ENCODE measurements at places on chromosomes 5 and 9.

DNA sequence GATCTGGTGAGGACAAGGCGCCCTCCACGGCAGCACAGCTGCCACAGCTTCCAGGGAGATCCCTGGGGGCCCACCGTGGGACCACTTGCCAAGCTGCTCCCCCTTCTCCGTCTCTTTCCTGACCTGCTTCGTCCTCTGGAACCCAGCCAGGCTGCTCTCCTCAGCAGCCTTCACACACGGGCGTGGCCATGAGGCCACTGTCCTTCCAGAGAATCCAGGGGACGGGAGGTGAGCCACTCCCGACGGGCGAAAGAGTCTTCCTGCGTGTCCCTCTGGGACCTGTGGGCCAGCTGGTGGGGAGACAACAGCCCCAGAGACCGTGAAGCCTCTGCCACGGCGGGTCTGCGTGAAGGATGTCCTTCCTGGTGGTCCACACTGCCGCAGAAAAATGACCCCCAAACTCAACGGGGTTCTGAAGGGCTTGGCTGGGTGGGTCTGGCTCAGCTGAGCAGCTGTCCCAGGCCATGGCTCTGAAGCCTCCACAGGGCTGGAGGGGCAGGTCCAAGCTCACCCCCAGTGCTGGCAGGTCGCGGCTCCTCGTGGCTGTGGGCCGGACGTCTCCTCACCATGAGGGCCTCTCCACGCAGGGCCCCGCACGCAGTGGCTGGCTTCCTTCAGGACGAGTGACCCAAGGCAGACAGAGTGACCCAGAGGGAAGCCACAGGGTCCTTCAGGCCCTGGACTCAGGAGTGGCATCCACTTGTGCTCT, 47.4 kb upstream of the NKD2 start:
- DNase-seq = no peak

GRCh38 chr5:158320178-158320674, 461.3 kb upstream of the CLINT1 start:
- no peak for DNase-seq

DNA sequence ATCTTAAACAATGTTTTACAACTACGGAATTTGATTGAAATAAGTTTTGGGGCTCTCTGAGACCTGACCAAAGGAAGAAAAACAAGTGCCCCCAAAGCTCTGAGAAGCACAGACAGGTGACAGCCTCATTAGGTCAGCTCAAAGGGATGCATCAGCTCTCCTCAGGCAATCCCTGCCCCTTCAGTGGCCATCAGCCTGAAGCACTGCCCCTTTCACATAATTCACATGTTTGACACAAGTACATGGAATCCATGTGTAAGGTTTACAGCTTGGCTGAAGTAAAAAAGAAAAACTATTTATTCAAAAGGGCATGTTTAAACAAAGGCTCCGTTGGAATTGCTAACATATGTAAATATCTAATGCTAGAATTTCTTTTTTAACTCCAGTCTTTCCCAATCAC, 56.3 kb downstream of the TSSK1B start:
- DNase-seq = no peak

DNA sequence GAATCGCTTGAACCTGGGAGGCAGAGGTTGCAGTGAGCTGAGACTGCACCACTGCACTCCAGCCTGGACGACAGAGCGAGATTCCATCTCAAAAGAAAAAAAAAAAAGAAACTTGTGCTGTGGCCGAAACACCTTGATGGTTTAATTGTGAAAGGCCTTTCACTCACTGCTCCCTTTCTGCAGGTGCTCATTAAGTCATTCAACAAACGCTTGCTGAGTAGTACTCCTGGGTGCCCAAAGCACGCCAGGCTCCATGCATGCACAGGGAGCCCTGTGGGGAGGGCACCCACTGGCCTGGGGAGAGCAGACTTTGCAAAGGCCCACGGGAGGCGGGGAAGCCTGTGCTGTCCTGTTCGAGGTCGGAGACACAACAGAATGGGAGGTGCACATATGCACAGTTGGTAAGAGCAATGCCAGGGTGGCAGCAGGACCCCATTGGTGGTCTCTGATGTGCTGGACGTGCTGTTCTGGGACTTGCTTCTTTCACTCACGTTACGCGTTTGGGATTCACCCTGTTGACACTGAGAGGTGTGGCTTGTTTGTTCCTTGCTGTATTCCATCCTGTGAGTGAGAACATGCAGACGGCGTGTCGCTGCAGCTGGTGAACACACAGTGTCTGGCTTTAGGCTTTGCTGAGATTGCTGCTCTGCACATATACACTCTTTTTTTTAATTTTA, 3.0 kb upstream of the ENTPD2 start:
- no peak for DNase-seq

DNA sequence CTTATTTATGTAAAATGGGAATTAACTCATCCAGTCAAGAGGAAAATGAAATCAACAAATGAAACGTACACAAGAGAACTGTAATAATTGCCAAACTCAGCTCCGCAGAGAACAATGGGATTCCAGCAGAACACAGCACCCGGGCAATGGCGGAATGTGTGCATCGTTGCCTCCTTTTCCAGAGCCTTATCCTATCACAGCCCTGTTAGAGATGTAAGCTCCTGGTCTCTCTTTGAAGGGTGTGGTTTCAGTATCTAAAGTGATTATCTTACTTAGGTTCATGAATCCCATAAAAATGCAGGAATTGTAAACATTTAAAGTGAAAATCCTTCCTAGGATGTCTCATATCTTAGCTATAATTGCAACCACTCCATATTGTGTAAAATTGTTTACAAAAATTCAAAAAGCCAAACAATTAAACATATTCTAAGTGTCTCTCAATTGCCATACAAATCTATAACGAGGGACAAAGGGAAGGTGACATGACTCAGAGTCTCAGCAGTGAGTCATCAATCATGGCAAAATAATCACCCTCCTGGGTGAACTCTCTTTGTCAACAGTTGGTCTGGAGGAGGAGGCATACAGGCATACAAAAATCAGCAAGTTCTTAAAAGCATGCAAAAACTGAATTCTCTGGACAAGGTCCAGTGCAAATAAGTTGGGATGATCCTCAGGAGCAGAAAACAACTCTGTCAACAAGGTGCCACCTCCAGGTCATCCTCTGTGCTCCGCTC, 22.6 kb downstream of the SEMA5A start:
- DNase-seq = peak; percentile 76

GRCh38 chr5:176899946-176900779, 1.0 kb upstream of the HK3 start:
- DNase-seq = no peak

GRCh38 chr9:36092509-36093215, 43.9 kb upstream of the GLIPR2 start:
- no peak for DNase-seq

DNA sequence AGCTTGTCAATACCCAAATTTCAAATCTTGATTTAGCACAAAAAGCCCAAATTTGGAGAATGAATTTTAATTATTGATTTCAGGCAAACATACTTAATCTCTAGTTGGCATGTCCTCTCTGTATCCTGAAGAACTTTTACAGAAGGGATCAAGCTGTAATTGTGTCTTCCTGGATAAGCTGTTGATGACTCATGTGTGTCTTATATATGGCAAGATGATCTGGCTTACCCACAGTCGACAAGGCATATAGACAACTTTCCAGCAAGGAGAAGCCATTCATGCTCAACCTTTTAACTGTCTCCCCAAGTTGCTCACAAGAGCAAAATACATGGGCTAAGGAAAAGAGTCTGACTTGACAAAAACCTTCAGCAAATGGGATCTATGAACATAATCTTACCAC, 112.5 kb upstream of the SLCO6A1 start:
- DNase-seq = no peak

GRCh38 chr5:179271428-179271734, 73.9 kb downstream of the ADAMTS2 start:
- no peak for DNase-seq

- DNase-seq = no peak
These were observed 405.3 kb upstream of the RGMB start for GRCh38 chr5:98368141-98368540.

DNA sequence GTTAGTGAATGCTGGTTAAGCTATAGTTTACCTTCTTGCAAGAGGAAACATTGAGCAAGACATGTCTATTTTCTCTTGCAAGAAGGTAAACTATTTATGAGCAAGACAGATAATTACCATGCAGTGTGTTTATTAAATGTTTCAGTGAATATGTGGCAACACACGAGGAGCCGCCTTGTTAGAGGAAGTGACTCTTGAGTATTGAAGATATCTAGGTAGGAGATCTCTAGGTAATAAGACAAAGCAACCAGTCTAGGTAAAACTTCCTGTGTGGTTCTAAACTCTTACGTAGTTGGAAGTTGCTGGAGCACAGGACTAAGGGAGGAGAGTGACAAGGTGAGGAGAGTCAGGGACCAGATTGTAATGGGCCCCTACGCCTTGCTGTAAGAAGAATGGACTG, 16.8 kb downstream of the SKP2 start:
- DNase-seq = no peak

GRCh38 chr5:119279093-119279492, 76.7 kb upstream of the TNFAIP8 start:
- DNase-seq = no peak

GRCh38 chr5:91875196-91875779, 492.2 kb upstream of the ARRDC3 start:
- DNase-seq = no peak

DNA sequence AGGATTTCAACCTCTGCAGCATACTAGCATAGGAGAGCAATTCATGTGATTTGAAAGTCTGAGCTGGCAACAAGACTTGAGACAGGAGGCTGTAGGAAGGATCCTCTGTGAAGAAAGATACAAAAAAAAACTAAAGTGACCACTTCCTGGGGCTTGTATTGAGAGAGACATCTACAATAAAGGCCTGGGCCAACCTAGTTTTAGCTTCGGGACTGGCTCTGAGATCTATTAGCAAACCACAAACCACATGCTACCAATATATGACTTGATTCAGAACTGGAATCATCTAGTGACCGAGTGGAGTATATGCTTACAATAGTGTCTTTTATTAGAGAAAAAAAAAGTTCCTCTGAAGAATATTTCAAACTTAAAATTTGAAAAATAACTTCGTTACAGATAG, 1448.9 kb upstream of the CDH6 start:
- no peak for DNase-seq

DNA sequence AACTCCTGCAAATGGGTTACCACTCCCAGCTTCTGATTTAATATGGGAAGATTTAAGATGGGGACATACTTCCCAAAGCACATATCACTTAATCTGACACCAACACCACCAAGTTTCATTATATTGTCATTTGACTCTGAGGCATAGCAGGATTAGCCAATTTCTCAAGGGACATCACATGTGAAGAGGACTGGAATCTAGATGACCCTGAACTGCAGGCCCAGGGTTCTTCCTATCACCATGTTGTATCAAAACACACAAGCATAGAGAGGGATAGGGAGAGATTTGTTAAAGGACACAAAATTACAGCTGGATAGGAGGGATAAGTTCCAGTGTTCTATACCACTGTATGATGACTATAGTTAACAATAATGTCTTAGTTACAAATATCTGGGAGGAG, 168.3 kb upstream of the PPP2R2B start:
- DNase-seq = no peak

DNA sequence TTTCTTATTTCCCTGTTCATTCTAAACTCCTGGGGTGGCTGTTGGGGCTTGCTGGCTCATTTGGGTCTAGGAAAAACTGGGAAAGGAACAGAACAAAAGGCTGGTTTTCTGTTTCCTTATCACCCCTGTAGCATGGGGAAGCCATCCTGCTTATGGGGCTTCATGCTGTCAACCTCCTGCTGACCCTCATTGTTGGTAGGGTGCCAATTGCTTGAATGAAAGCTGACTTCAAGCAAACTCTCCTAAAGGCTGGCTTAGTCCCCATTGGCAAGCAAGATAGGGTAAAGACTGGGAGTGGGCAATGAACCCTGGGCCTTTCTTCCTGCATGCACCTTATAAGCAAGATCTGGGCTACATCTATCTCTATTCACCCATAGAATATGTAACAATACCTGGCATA, 511.6 kb downstream of the DMAC1 start:
- DNase-seq = no peak

DNA sequence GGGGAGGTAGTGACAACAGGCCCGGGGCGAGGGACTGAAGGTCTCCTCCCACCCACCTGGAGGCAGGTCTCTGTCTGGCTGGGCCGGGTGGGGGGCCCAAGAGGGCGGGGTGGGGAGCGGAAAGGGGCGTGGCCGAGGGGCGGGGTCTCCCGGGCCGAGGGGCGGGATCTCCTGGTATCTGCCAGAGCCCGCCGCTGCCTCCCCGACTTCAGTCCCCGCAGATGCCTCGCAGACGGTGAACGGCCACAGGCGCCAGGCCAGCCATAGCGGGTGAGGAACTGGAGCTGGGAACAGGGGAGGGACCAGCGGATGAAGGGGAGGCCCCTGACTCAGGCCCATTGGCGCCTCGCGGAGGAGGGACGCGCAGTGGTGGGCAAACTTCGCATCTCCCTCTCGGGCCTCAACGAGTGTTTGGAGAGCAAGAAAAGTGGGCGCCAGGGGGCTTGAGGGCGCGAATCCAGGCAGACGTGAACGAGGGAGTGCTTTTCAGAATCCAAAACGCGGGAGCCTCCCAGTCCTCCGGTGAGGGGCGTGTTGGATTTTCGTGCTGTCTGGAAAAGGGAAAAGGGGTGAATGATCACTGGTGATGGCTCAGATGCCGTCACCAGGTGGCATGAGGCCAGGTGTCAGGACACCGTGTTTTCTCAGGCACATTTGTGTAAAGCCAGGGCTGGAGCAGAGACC, at the start of gene ADGRD2:
Gene ADGRD2 (plus strand): TSS at position 211 of the 684 bp plus-strand sequence. CDS start 1,216 bp downstream, outside the sequence.
- no peak for DNase-seq

DNA sequence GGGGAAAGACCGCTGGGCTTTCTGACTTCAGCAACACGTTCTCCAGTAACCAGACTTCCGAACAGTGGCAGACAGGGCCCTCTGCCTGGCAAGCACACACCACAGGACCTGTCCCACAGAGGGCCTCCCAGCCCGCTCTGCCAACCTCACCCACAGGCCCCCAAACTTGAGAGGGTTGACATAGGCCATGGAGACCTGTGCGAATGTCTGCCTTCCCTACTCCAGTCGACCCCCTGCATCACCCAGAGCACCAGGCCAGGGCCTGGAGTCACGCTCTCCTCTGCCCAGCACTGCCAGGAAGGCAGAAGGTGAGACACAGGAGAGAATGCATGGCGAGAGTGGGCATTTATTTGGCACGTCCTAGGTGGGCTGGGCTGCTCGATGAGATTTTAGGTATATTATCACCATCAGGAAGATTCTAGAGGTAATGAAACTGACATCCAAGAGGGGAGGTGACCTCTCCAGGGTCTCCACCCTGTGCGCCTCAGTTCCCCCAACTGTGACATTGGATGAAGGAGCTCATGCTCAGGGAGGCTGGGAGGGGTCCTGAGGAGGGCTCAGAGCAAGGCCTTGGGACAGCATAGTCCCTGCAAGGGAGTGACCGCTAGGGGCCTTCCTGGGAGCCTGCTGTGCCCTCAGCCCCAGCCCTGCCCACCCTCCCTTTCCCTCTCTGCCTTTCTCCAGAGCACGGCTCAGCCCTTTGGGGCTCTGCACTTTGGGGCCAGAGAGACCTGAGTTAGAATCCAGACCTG, 54.9 kb downstream of the DUSP1 start:
- DNase-seq = no peak
